ENCODE measurements at places on chromosomes 5 and 9.

GRCh38 chr5:88235346-88235745, 33.3 kb downstream of the TMEM161B start:
- DNase-seq = no peak

DNA sequence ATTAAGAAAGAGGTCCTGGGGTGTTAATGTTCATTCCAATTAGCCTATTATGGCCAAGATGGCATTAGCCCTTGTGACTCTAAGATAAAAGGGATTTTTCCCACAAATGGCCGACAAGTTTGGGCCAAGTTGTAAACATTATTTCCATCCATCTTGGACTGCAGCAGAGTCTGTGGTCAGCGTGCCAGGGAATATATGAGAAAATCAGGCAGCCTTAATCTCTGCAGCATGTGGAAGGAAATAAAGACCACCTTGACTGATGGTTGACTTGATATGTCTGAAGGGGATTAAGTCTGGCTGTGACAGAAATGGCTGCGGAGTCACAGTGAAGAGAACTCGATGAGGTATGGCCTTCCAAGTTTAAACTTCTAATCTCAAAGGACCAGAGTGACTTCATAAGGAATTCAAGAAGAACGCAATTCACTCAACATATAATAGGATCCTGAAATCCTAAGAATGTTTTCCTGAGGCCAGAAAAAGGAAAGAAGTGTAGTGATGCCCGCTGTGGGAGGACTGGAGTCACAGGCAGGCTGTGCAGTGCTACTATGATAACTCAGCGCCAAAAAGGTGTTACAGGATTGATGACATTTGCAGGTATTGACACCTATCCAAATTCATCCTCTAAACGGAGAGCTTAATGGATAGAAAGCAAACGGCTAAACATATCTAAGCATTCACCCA, 287.1 kb downstream of the SEC61B start:
- no peak for DNase-seq

DNA sequence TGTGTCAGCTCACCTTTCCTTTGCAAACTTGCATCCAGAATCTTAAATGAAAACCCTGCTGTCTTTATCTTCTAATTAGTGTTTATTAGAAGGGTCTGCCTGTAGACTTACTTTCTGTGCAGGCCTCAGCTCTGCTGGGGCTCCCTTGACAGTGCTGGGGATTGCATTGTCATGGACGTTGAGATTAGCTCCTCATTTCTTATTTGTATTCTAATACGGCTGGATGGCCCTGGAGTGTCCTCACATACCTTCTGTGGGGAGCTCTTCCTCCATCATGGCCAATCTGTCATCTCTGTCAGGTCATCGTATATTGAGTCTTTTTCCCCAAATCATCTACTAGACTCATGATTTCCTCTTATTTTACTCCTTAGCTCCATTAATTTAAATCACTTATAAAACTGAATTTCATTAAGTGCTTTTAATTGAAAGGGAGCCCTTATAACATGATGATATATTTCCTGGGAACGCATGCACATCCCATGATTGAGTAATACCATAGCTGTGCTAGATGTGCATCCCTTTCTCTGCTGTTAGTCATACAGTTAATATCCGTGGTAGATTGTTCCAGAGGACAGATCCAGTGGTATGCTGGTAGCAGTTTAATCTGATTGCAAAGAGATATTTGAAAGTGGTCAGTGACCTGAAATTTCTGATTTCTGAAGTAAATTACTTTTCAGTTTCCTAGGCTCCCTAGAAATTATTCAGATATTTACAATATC, 61.6 kb downstream of the ICE1 start:
- DNase-seq = no peak

- no peak for DNase-seq
These were observed 6.2 kb downstream of the PARP8 start for GRCh38 chr5:50672663-50673062.

GRCh38 chr5:55173687-55174230, 782 bp upstream of the CDC20B start:
- DNase-seq = no peak

DNA sequence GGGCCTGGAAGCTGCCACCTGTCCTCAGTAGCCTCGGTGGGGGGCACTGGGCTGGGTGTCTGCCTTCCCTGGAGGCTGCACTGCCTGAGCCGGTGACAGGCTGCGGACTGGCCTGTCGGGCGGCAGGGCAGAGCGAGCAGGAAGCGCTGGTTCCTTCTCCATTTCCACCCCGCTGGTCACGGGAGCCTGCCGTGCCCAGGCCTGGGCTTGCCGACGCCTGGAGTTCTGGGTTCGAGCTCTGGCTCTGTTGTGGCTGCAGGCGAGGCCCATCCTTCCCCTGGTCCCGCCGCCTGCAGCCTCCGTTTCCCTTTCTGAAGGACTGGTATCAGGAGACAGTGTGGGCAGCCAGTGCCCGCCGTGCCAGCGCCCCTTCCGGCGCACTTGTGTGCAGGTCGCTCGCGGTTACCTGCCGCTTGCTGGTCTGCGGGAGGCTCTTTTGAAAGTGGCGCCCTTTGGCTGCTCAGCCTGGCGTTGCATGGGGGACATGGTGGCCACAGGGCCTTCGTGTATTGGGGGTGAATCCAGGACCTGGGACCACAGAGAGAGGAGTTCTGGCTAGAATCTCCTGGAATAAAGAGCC, 34.0 kb downstream of the RXRA start:
- DNase-seq = no peak

GRCh38 chr9:34992376-34992951, 2.9 kb downstream of the DNAJB5 start:
- DNase-seq = no peak

GRCh38 chr5:147223343-147223742, 11.5 kb upstream of the STK32A start:
- DNase-seq = no peak

DNA sequence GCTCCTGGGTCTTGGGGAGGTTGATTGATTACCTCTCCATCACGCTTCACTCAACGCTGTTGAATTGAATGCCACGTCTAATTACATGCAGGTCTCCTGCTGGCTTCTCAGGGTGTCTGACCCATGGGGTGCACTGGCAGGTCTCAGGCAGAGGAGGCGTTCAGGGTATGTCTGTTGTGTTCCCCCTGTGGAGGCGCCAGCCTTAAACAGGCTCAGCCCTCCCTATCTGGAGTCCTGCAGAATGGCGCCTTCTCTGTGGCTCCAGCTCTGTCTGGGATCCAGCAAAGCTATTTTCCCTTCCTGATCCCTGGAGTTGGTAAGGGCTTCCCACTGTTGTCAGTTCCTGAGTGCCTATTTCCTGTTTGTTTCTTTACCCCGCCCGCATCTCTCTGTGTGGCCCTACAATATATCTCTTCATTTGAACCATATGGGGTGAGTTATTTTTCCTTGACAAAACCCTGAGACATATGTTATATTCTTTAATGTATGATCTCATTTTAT, 150.0 kb downstream of the NTRK2 start:
- DNase-seq = no peak

GRCh38 chr9:20409321-20410092, 212.8 kb downstream of the MLLT3 start:
- no peak for DNase-seq

GRCh38 chr9:17135295-17136160, 688 bp downstream of the CNTLN start:
- peak; percentile 28 for DNase-seq

- peak; percentile 36 for DNase-seq
These were observed 8.9 kb upstream of the ZNF483 start for GRCh38 chr9:111516061-111516465.

DNA sequence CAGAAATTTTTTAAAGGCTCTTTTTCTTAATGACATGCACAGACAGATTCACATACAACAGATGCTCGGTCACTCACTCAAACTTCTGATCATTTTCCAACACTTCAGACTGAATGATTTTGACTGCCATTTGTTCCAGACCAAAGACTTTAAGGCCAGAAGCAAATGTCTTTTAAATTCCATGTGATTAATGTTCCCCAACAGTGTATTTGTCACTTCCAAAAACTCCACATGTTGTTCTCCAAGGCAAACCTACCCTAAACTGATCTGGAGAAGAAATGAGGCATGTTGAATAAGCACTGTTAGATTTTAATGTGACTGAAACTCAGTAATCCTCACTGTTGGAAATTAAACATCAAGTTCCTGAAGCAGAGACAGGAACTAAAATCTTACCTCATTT, 366.7 kb downstream of the GABRG2 start:
- no peak for DNase-seq

All from NAMALWA (cell line).